HCT116 (cell line): ENCODE measurements at places on chromosomes 3 and 15. TPM values are rescaled to one million over a fixed set of nuclear protein-coding genes. Genes with fewer than 3 reads are reported as not detected.

DNA sequence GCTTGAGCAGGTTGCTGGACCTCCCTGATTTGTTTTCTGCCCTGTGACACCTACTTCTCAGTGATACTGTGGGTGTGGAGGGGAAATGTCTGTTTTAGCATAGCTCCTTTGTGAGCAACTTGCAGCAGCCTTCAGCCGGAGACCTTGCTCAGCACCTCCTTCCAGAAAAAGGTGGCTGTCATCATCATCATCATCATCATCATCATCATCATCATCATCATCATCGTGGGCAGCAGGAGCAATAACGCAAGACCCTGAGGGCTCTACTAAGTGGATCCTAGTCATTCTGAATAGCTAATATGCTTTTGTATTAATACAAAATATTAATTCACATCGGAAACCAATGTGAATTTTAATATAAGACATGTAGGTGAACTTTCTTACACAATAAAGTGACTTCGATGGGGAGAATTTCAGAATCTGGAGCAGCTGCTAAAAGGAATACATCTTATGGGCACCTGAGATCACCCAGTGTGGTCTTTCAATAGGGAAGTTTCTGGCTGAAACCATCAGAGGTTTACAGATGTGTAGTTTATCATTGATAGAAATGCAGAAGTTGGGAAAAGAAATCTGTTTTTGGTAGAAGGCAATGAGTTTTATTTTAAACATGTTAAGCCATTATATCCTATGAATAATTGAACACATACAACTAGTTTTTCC is 8.6 kb downstream of the GABRR3 start:
- DNase-seq = no peak

GRCh38 chr3:10286133-10286524 is 6.6 kb downstream of the GHRL start:
- DNase-seq = no peak

DNA sequence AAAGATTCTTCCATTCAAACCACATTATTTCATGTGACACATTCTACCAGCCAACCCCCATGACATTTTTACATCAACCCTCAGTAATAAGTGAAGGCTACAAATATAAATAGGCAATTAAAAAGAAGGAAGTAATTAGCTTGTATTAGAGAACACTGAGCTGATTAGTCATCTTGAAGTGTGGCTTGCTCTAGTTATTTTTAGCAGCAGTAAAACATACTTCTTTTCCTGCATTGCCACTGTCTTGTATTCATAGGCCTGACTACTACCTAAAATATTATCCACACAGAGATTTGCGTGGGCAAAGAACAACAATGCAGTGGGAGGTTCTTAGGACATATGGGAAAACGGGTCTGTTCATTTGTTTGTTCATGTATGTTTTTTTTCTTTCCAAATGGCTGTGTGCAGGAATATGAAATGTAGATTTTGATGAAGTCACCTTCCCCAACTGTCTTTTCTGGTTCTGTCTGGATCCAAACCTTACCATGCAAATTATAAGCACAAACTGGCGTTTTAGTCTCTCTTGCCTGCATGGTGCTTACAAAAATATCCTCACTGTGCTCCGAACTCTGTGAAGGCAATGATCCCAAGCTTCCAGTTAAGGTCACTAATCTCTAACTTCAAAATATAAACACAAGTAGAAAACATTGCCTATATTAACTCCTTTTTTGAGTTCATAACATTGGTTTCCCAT is 31.5 kb upstream of the TM4SF4 start:
- DNase-seq = peak; percentile 4

- DNase-seq = no peak
These were observed 174.1 kb upstream of the SLCO3A1 start for GRCh38 chr15:91679447-91679846.

DNA sequence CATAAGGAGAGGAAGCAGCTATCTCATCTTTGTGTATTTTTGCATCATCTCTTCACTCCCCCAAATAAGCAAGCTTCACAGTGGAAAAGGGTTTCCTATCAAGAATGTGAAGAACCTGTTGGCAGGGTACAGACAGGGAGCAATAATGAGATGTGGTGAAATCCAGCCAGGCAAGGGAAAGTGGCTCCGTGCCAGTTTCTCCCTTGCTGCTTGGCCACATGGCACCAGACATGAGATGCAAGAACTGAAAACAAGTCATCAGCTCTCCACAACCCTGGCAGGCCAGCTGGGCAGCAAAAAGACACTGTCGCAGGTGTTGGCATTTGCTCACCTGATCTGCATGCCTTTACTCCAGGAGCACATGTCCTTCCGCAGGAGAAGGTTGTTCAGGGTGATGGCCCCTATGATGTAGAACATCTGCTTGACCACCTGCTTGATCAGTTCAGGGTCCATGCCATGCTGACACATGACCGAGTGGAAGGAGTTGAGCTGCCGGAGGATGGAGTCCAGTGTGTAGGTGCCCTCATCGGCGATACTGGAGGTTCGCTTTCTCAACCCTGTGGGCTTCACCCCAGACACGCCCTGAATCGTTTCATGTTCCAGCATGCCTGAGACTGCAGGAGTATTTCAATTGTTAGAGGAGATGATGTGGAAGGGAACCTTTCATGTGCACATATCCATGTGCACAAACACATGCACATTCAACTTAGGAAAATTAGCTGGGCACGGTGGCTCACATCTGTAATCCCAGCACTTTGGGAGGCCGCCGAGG is 23.3 kb upstream of the MYO5C start:
- DNase-seq = no peak

DNA sequence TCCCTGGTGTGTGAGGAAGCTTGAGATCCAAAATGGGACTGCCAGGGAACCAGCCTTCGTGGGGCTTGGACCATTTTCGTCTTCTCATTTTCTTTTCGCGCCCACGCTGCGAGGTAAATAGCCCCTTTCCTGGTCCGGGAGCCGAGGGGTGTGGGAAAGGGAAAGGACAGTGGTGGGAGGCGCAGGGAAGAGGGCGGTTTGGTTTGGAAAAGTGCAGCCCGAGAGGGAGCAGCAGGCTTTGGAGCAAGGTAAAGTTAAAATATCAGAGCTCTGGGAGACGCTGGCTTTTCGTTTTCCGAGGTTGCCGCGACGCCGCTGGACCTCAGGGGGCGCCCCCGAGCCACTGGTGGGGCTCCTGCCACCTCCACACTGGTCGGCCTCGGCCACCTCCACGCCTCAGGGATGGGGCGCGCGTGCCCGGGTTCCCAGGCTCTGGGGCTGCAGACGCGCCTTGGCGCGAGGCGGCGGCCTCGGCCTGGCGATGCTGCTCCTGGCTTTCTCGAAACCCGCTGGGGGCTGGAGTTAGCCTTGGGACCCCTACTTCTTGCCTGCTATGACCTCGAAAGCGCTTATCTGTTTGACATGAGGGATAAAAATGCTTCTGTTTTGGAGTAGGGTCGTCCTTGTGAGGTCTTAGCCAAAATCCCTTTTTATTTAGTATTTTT is 3.2 kb downstream of the PTPRG start:
- no peak for DNase-seq

DNA sequence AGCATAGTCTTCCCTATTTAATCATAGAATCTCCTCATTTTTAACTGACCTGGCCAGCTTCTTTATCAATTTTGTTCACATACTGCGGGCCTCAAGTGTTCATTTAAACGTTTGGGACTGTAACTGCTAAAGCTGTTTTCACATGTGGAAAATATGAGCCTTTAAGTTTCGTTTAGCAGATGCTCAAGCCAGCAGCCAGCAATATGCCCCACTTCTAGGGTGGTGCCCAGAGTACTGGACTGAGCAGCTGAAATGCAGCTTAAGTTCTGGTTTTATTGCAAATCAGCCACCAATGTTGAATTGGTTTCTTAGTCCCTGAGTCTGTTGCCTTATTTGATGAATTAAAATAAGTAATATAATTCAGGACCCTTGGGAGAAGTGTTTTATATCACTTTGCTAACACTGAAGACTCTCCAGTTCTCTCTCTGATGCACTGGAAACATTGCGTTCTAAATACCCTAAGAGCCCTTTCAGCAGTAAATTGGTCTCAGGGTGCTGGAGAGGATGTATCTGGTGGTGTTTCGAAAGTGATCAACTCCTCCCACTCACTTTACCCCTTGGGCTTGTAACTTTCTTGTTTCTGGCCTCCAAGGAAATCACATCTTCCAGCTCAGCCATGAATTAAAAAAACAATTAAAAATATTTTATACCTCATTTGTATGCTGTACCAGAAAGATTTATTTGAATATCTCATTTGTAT is 61.7 kb downstream of the B3GALNT1 start:
- DNase-seq = no peak

DNA sequence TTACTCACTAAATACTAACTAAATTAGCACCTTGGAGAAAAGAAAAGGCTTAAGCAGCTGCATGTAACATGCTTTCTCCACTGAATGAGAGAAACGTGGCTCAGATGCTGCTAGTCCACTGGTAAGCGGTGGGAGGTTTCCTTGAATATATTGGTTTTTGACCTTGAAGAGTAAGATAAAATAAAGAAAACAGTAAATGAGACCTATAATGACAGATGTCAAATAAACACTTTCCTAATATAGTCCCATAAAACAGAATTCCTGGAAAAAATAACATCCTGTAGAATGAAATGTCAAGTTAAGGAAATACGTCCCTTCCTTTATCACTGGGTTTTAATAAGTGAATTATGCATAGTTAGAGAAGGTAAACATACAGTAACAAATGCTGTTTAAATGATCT is 215.0 kb downstream of the DPH6 start:
- DNase-seq = no peak

- DNase-seq = no peak
These were observed 168.3 kb upstream of the LPP start for GRCh38 chr3:187985647-187986046.

DNA sequence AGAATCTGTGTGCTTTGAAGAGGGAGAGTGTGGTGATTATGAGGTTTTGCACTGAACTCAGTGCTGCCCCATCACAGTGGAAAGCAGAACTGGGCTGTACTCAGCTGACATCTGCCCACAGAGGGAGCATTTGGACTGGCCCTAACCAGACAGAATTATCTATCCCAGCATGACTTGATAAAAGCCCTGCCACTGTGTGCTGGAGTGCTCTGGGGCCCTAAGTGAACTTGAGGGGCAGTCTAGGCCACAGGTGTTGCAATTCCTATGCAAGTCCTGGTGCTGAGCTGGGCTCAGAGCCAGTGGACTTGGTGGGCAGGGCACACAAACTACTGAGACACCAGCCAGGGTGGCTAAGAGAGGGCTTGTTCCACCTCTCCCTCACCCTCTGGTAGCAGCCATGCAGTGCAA is 269.2 kb upstream of the CTNNB1 start:
- DNase-seq = no peak

Gene DPPA2
- not detected for total RNA-seq

Gene FGD5
- 0.22 TPM for total RNA-seq

Gene SEMA3F
- 15.7 TPM for total RNA-seq

Gene CLDN18
- total RNA-seq = 0.17 TPM

Gene STAB1
- total RNA-seq = 0.44 TPM
